ENCODE measurements at places on chromosomes 16 and 17.

- DNase-seq, result peak; percentile 13
Measured at GRCh38 chr17:67862614-67863217, 37.4 kb downstream of the BPTF start.

- DNase-seq, result no peak
Measured at GRCh38 chr17:48733632-48734328, 5.2 kb upstream of the HOXB13 start.

GRCh38 chr17:2898255-2898926 lies 102.2 kb downstream of the RAP1GAP2 start:
- DNase-seq, result no peak

GRCh38 chr17:18074566-18075272 lies 13.0 kb upstream of the DRG2 start:
- no peak for DNase-seq

DNA sequence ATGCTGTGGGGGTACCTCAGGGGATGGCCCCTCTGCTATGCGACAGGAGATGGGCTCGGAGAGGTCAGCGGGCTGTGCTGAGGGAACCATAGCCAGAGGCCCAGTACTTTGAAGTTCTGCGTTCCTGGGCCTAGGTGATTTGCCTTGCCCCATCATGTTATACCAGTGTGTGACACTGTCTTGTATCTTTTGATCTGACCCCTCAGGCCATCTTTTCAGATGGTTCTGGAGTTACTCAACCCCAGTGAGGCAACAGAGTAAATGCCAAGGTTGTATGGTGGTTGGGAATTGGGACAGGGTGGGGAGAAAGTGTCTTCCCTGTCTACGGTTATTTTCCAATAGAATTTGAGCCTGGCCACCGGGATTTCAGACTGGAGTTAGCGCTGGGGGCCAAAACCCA lies 8.5 kb downstream of the MSI2 start:
- no peak for DNase-seq

DNA sequence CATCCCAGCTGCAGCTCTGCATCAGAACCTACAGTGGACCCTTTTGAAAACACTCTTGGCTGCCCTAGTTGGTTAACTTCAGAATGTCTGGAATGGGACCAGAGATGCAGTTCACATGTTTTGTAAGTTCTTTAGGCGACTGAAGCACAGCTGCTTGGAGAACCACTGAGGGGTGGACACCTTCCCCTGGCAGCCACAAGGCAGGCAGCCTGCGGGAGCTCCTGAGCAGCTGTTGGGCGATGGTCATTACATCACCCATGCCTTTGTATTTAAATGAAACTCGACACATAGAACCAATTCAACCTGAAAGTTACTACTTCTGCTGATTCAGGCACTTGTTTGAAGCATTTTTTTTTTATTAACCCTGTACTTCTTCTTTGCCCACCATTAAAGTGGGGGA lies 151.5 kb downstream of the LGALS9B start:
- no peak for DNase-seq

DNA sequence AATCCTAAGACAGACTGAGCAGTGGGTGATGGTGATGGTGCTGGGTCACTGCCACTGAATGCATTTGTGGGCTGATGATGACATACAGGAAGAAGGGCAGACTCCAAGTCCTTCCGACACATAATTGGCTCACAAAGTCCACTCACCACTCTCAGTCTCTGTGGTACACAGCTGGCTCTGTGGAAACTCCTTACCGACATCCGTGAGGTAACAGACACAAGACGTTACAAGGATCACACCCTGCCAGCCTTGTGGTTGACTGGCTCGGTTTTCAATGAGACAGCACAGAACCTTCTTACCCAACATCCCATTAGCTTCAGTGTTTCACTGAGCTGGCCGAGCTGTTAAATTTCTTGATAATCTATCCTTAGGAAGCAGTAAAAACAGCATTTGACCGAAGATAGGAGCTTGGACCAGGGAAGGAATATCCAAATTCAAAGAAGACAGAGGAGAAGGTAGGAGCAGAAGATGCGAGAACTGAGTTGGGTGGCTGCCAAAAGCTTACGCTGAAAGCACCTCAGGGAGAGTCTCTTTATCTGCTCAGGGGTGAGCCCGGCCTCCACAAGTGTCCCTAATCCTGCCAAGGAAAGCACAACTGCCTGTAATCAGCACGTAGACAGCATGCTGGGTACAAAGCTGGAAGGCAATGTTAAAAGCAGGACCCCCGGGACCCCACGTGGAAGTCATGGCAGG lies 5.5 kb upstream of the MXRA7 start:
- DNase-seq, result peak; percentile 98

DNA sequence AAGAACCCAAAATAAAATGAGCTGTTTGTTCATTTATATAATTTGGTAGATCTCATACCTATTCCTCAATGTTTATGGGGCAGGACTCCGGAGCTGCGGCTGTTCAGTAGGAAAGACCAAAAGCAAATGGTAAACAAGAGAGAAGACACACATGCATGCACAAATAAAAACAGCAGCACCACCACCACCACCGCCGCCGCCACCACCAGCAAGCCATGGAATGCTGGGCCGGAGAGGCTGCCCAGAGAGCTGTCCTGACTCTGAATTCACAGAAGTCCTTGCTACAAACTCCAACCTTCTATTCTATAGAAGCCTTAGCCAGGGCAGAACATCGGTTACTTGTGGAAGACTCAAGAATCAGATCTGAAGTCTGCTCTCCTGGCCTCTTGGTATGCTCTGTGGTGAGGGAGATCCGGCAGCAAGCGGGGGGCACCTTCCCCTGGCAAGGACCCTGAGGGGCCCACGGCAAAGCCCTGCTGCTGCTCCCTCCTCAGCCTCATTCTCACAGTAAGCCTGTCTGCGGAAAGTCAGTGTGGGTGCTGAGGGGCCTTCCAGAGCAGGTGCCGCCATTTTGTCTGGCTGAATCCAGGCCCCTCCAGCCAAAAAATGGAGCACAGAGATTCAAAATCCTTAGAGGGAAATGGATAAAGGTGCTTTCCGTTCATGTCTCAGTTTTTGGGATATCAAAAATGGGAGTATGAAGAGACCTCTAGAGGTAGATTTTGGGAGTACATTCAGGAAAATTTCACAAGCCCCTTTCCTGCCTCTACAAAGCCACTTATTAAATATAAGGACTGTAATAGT lies 6.4 kb upstream of the FOXJ1 start:
- DNase-seq, result peak; percentile 39

GRCh38 chr17:65627891-65628643 lies 66.6 kb upstream of the AXIN2 start:
- DNase-seq, result peak; percentile 79

- DNase-seq, result no peak
Measured at GRCh38 chr17:48729335-48730239, 1.0 kb upstream of the HOXB13 start.

GRCh38 chr17:48517478-48517877 lies 13.3 kb downstream of the HOXB1 start:
- no peak for DNase-seq

- DNase-seq, result peak; percentile 36
Measured at GRCh38 chr17:7177954-7178477, 1.2 kb downstream of the ASGR1 start.

GRCh38 chr16:79177018-79177417 lies 423.5 kb downstream of the MAF start:
- no peak for DNase-seq

DNA sequence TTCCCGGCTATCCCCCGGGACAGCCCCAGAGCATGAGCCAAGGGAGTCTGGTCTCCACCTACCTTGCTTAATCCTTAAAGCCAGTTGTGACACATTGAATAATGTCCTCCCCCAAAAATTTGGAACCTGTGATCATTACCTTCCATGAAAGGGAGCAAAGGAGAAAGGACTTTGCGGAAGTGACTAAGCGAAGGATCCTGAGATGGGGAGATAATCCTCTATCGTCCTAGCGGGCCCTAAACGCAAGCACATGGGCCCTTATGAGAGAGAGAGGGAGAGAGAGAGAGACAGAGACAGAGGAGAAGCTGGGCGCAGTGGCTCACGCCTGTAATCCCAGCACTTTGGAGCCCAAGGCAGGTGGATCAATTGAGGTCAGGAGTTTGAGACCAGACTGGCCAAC lies 9.5 kb downstream of the SPPL2C start:
- no peak for DNase-seq

- no peak for DNase-seq
Measured at GRCh38 chr17:1916963-1917715, 87.3 kb downstream of the RPA1 start.

- DNase-seq, result no peak
Measured at GRCh38 chr17:17892009-17892408, 55.2 kb upstream of the SREBF1 start.

- DNase-seq, result no peak
Measured at GRCh38 chr16:425740-426114, 278 bp downstream of the RAB11FIP3 start.

- no peak for DNase-seq
Measured at GRCh38 chr17:57880086-57880456, 30.2 kb upstream of the MRPS23 start.

- no peak for DNase-seq
Measured at GRCh38 chr16:79286646-79287423, 313.7 kb downstream of the MAF start.

DNA sequence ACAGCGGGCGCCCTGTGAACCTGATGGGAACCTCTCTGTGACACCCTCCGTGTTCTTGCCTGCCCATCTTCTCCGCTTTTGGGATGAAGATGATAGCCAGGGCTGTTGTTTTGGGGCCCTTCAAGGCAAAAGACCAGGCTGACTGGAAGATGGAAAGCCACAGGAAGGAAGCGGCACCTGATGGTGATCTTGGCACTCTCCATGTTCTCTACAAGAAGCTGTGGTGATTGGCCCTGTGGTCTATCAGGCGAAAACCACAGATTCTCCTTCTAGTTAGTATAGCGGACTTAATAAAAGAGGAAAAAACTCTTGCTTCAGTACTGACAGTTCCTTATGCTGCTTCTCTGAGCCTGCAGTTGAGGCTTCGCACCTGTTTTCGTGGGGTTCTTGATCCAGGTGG lies 10.5 kb downstream of the CDK5RAP3 start:
- no peak for DNase-seq

DNA sequence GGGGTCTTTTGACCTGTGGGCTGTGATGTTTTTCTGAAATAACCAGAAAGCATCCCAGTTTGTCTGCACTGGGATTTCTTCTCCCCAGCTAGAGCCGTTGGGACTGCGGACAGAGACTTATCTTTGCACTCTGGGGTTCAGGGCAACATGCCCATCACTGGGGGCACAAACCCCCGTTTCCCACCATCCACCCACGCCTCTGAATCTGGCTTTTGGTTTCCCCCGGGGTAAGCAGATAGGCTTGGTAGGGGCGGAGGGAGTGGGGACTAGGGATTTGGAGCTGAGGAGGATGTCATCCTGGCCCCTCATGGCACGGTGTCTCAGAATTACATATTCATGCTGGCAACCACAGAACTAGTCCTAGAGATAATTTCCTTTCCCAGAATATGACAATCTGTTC lies 68.6 kb downstream of the CCDC182 start:
- DNase-seq, result no peak

DNA sequence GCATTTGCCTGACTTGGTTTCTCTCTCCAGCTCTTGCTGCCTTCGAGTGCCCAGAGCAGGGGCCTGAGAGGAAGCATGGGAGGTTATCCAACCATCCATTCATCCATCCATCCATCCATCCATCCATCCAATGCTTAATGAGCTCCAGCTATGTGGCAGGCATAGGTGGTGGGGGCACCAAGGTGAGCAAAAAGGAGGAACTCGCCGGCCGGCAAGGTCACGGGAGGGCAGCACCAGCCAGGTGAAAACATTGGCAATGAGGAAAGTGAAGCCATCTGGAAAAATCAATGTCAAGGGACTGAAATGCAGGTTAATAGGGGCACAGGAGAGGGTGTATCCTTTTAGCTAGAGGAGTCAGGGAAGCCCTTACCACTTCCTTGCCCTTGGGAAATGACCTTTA lies 18.2 kb upstream of the DOK4 start:
- DNase-seq, result no peak

GRCh38 chr16:30353438-30354129 lies 1.5 kb downstream of the CD2BP2 start:
- no peak for DNase-seq

- no peak for DNase-seq
Measured at GRCh38 chr17:8781776-8782175, 17.4 kb downstream of the MFSD6L start.

- DNase-seq, result peak; percentile 45
Measured at GRCh38 chr16:20385844-20386832, 18.4 kb downstream of the PDILT start.

GRCh38 chr16:82331974-82332750 lies 162.1 kb upstream of the MPHOSPH6 start:
- no peak for DNase-seq

DNA sequence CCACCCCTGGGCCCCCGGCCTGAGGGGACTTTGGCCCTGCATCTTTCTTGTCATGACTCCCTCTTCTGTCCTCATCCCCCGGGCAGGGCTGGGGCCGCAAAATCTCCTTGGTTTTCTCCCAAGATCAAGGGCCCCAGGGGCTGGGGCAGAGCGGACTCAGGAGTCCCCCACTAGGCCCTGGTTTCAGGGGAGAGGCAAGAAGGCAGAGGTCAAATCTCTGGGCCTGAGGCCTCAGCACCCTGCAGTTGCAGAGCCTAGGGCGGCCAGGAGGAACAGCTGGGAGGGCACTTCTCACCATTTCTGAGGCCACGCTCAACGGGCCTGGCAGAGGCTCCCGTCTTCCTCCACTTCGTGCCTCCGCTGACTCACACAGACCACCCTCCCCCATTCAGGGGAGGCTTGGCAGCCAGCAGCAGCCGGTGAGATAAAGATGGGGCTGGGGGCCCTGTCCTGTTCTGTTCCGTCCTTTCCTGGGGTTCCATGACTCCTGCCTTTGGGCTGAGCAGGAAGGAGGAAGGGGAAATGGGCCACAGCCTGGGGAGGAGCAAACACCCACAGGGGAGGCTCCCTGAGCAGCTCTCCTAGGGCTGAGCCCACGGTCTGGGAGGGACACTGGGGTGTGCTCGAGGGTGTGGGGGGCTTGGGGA lies 12.4 kb downstream of the ZSCAN10 start:
- no peak for DNase-seq

- no peak for DNase-seq
Measured at GRCh38 chr17:28675490-28675889, 13.5 kb downstream of the SUPT6H start.

GRCh38 chr17:83110735-83111134 lies 31.3 kb downstream of the METRNL start:
- DNase-seq, result peak; percentile 39

DNA sequence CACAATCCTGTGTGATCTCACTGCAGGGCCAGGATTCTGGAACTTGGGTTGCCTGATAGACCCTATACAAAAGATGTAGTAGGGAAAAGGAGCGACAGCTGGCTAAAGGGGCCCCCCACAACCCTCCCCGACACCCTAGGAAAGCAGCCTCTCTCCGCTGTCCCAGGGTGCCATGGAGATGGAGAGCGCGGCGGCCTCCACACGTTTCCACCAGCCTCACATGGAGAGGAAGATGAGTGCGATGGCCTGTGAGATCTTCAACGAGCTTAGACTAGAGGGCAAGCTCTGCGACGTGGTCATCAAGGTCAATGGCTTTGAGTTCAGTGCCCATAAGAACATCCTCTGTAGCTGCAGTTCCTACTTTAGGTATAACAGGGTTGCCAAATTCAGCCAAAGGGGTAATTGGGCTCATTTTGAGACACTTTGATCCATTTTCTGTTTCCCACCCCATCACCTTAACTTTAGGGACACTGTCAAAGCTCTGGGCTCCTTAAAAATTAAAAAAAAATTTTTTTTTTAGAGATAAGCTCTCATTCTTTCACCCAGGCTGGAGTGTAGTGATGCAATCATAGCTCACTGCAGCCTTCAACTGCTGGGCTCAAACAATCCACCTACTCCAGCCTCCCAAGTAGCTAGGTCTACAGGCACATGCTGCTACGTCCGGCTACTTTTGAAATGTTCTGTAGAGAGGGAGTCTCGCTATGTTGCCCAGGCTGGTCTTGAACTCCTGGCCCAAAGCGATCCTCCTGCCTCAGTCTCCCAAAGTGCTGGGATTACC lies at the start of gene KLHL10:
TSS of gene KLHL10 (plus strand) at position 65 of the 778 bp plus-strand sequence. CDS start at position 173, 108 bp downstream.
- no peak for DNase-seq
